Thoracic aorta endothelial cell (primary cell): ENCODE measurements at places on chromosomes 1 and 21. TPM values are rescaled to one million over a fixed set of nuclear protein-coding genes. Genes with fewer than 3 reads are reported as not detected.

Gene AGT
- not detected in 2 replicates for total RNA-seq

Gene KMO
- not detected in 2 replicates for total RNA-seq

Gene MUL1
- total RNA-seq, result 25.8 and 27.8 TPM in 2 replicates

Gene DISP1
- 1.2 and 1.9 TPM in 2 replicates for total RNA-seq

Gene SLC25A34
- 0.13 and 0.22 TPM in 2 replicates for total RNA-seq

Gene KCNJ15
- 0.13 and 0.50 TPM in 2 replicates for total RNA-seq

Gene ANGPTL1
- not detected in 2 replicates for total RNA-seq

Gene OLFML3
- 0.36 and 0.53 TPM in 2 replicates for total RNA-seq

Gene HES3
- not detected in 2 replicates for total RNA-seq
